ENCODE measurements at places on chromosomes 11 and 22. TPM values are rescaled to one million over a fixed set of nuclear protein-coding genes. Genes with fewer than 3 reads are reported as not detected.

GRCh38 chr22:47095395-47096122 lies 333.1 kb downstream of the TBC1D22A start:
- no peak for ATAC-seq

The SLC22A12 gene
- 0.19 TPM for total RNA-seq

The TRIM29 gene
- total RNA-seq: 1.6 TPM

GRCh38 chr11:119373921-119374631 lies 7.4 kb downstream of the USP2 start:
- ATAC-seq: peak; percentile 67

The DRD2 gene
- 5.9 TPM for total RNA-seq

DNA sequence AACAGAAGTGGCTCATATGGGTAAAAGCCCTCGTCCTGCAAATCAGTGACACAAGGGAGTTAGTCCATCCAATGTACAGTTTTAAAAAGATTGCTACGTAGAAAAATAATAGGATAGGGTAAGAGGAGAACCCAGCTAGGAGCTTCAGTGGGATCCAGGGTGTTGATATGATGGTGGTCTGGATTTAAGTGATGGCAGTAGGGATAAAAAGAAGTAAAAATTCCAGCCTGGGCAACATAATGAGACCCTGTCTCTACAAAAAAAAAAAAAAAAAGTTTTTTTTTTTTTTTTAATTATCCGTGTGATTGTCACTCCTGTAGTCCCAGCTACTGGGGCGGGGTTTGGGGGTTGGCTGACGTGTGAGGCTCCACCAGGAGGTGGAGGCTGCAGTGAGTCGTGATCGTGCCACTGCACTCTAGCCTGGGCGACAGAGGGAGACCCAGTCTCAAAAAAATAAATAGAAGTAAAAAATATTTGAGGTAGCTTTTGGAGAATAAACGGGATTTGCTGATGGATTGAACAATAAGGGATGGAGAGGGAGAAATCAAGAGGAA lies 7.0 kb upstream of the L3MBTL2 start:
- peak; percentile 32 for ATAC-seq

GRCh38 chr11:34251589-34251980 lies 106.2 kb downstream of the ABTB2 start:
- ATAC-seq: peak; percentile 32

The APOBEC3A gene
- total RNA-seq: 0.13 TPM

DNA sequence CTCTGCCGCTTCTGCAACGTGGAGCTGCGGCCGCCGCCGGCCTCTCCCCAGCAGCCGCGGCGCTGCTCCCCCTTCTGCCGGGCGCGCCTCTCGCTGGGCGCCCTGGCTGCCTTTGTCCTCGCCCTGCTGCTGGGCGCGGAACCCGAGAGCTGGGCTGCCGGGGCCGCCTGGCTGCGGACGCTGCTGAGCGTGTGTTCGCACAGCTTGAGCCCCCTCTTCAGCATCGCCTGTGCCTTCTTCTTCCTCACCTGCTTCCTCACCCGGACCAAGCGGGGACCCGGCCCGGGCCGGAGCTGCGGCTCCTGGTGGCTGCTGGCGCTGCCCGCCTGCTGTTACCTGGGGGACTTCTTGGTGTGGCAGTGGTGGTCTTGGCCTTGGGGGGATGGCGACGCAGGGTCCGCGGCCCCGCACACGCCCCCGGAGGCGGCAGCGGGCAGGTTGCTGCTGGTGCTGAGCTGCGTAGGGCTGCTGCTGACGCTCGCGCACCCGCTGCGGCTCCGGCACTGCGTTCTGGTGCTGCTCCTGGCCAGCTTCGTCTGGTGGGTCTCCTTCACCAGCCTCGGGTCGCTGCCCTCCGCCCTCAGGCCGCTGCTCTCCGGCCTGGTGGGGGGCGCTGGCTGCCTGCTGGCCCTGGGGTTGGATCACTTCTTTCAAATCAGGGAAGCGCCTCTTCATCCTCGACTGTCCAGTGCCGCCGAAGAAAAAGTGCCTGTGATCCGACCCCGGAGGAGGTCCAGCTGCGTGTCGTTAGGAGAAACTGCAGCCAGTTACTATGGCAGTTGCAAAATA lies 816 bp downstream of the PDE3B start:
- ATAC-seq: peak; percentile 63

GRCh38 chr11:118872403-118872821 lies 11.3 kb upstream of the CXCR5 start:
- ATAC-seq: no peak

DNA sequence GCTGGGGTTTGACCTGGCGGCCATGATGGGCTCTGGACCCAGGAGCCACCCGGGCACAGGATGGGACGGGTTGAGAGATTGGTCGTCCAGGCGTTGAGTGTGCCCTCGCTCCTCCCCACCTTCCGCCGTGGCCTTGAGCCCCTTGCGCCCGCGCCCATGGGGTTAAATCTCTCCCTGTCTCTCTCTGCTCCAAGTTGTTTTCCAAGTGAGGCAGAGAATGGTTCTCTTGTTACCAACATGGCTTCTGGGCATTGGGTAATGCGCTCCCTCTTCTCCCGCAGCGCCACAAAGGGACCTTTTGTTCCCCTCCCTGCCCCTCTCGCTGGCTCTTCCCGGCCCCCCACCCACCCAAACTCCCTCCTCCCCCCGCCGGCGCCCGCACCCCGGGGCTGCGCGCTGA lies 18.8 kb upstream of the PICK1 start:
- no peak for ATAC-seq

The DDIAS gene
- total RNA-seq: 0.88 TPM

The RAG2 gene
- not detected for total RNA-seq

GRCh38 chr11:81222491-81222890 lies 1511.2 kb downstream of the FAM181B start:
- no peak for ATAC-seq

DNA sequence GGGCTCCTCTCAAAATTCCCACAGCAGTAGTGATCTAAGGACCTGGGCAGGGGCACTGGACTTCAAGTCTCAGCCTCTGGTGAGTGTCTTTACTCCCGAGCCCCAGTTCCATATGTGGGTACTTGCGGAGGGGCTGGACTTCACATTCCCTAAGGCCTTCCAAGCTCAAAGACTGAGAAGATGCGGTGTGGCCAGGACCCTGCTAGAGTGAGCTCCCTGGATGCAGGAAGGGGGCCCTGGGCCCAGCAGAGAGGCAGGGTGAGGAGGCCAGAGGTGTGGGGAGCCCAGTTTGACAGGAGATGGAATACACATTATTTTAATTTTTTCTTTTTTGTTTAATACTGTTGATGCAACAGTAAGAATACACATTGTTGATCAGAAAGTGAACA lies 83.7 kb downstream of the IGLL1 start:
- ATAC-seq: no peak

DNA sequence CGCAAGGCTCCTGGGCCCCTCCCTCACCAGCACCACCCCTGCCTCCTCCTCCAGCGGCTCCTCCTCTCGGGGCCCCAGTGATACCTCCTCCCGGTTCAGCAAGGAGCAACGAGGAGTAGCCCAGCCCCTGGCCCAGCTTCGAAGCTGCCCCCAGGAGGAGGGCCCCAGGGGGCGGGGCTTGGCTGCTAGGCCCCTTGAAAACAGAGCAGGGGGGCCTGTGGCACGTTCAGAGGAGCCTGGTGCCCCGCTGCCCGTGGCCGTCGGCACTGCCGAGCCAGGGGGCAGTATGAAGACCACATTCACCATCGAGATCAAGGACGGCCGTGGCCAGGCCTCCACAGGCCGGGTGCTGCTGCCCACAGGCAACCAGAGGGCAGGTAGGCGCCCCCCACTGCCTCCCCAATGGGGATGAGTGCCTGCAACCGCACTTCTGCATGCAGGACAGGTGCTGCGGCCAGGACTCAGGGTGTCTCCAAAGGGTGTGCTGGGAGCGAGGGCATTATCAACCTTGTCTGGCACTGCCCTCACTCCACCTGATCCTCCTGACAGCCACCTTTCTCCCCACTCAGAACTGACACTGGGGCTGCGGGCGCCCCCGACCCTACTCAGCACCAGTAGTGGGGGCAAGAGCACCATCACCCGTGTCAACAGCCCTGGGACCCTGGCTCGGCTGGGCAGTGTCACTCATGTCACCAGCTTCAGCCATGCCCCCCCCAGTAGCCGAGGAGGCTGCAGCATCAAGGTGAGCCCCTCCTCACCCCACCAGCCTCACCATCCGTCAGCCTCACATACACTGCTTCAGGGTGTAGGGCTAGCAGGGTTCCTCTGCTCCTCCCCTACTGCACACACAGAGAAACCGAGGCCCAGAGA lies 10.2 kb downstream of the SMTN start:
- no peak for ATAC-seq

DNA sequence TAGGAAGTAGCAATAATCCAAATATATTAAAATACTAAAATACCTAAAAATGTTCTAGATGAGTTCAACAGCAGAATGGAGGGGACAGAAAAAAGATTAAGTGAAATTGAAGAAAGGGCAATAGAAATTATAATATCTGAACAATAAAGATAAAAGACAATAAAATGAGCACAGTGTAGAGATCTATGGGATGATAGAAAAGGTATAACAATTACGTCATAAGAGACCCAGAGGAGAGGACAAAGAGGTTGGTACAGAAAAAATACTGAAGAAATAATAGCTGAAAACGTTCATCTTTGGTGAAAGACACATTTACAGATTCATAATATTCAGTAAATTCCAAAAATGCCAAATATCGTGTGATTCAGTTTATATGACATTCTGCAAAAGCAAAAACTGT lies 143.4 kb downstream of the TMEM135 start:
- ATAC-seq: no peak

DNA sequence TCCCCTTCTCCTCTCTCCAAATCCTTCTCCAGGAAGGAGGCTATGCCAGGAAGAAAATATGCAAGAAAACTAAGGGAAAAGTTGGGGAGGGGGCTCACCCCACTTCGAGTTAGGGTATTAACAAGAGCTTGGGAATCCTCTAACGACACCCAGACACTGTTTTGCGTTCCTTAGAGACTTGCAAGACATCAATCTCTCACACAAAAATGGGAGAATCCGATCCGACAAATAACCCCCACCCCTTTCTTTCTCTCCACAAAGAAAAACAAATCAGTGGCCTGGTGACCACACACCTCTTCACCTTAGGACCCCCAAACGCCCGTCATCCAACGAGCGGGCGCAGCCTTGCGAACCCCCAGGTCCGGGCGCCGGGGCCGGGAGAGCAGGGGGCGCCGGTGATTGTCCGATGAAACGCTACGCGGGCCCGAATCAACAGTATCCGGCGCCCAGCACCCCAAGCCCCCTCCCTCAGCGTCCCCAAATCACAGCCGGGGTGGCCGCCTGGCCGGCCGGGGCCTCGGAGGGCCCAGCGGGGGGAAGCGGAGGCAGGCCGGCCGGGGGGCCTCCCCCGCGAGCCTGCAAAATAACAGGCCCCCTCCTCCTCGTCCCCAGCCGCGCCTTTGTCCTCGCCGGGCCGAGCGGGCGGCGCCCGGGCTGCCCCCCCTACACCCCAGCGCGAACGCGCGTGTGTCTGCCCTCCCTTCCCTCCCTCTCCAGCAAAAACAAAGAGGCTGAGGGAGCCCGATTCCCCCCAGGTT lies 690 bp downstream of the CSNK1E start:
- peak; percentile 64 for ATAC-seq

DNA sequence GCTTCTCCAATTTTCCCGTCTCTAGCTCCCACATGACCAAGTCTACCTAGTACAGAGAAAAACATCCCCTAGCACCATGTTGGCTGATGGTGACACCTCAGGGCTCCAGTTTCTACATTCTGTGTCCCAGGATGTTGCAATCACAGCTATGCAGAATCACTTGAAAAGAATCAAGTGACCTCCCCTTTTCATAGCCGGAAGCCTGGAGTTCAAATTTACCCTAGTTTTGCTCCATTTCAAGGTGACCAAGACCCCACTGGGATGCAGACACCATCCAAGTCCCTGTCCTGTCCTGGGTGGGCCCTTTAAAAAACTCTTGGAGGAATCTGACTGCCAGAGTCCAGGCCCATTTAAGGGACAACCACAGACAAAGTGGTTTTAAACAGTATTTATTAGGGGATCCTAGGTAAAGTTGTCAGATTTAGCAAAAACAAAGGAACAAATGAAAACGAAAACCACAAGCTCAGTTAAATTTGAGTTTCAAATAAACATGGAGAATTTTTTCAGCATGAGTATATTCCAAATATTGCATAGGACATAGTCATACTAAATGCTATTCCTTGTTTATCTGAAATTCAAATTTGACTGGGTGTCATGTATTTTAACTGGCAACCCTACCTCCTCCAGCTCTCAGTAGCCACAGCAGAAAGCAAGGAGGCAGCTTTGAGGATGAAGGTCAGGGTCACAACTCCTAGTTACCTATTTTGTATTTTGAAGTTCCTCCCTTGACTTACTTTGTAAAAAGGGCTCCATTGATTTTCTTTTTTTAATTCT lies 52.4 kb downstream of the MIAT start:
- no peak for ATAC-seq

The APOA5 gene
- 0.21 TPM for total RNA-seq

DNA sequence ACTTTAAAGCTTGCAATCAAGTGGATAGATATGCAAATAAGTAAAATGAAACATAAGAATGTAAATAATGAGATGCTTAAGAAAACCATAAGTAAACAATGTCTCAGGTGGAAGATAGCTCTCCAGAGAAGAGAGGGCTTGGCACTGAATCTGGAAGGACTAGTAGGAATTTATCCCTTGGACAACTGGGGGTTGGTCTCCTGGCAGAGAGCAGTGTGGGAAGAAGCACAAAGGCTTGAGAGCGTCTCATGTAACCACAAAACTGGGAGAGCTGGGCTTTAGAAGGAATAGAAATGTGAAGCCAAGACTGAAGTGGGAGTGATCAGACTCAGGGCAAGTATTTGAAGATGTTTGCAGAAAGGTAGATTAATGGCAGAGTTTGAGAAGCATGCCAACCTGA lies 31.3 kb downstream of the CARD18 start:
- ATAC-seq: no peak

The C11orf65 gene
- total RNA-seq: 3.3 TPM

- ATAC-seq: no peak
Measured at GRCh38 chr11:45801723-45802315, 3.1 kb upstream of the SLC35C1 start.

The MPEG1 gene
- 1.1 TPM for total RNA-seq

DNA sequence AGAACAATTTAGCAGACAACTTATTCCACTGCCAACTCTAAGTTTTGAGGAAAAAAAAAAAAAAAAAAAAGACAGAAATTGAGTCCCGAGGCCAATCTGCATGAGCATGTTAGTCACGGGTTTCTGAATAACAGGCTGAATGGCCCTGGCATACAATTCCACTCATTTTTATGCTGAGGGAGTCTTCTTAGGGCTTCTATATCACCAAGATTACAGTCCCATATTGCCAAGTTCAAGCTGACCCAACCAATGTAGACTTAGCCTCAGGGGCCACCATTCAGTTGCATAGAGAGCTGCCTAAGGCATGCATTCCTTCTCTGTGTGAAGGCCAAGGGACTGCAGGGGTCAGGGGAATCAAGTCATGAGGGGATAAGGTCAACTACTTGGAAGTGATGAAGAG lies 27.5 kb downstream of the KIRREL3 start:
- ATAC-seq: no peak

The NRXN2 gene
- total RNA-seq: 0.83 TPM

All from motor neuron (in vitro differentiated cells).